Mesothelial cell of epicardium (in vitro differentiated cells): ENCODE measurements at places on chromosomes 12 and 14. TPM values are rescaled to one million over a fixed set of nuclear protein-coding genes. Genes with fewer than 3 reads are reported as not detected.

MIP gene
- total RNA-seq: not detected in 3 replicates

GRCh38 chr14:24607081-24607480 is 2.4 kb downstream of the GZMH start:
- DNase-seq: no peak
- no peaks in the 10 kb centered on the region for H3K27me3 ChIP-seq
- no peak overlapping the region for H3K27ac ChIP-seq
- H3K4me1 ChIP-seq: no peaks in the 10 kb centered on the region
- no peaks in the 10 kb centered on the region for H3K36me3 ChIP-seq

DNA sequence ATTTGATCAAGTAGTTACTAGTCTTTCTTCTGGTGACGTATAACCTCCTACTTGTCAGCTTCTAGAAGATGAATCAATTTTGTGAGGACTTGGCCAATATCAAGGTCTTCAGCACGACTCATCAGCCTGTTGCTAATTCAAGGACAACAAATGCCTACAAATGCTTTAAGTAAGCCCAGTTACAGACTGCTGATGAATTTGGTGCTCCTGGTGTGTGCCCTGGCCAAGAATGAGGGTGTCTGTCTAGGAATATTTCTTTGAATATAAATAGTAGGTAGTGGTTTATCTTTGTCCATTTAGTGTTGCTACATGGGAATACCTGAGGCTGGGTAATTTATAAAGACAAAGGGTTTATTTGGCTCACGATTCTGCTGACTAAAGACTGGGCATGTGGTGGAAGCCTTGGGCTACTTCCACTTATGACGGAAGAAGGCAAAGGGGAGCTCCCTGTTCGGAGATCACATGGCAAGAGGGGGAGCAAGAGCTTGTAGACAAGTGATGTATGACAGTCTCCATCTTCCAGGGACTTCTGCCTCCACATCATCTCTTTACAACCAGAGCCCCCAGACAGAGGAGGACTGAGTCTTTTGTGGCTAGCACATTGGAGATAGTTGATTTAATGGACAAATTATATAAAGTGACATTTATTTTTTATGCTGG is 180.2 kb downstream of the CRADD start:
- peaks cover 18% of the 10 kb centered on the region for H3K4me1 ChIP-seq
- DNase-seq: no peak
- peaks cover 1% of the 10 kb centered on the region for H3K36me3 ChIP-seq
- H3K27me3 ChIP-seq: no peaks in the 10 kb centered on the region
- H3K27ac ChIP-seq: peak overlapping the region; percentile 14
- H3K4me3 ChIP-seq: no peak overlapping the region

TMEM229B gene
- 0.41 to 0.83 TPM (median 0.66 TPM) in 3 replicates for total RNA-seq

PLEKHG3 gene
- 141 to 142 TPM (median 142 TPM) in 3 replicates for total RNA-seq

PDE3A gene
- 12.0 to 12.7 TPM (median 12.6 TPM) in 3 replicates for total RNA-seq

GRCh38 chr14:38705220-38705619 is 397.8 kb downstream of the SEC23A start:
- no peak overlapping the region for H3K4me3 ChIP-seq
- H3K27me3 ChIP-seq: no peaks in the 10 kb centered on the region
- peaks cover 5% of the 10 kb centered on the region for H3K4me1 ChIP-seq
- H3K27ac ChIP-seq: no peak overlapping the region
- no peaks in the 10 kb centered on the region for H3K36me3 ChIP-seq

PIWIL1 gene
- not detected in 3 replicates for total RNA-seq

GRCh38 chr14:52060080-52060479 is 8.8 kb downstream of the NID2 start:
- H3K27me3 ChIP-seq: no peaks in the 10 kb centered on the region
- peaks cover 37% of the 10 kb centered on the region for H3K4me1 ChIP-seq
- DNase-seq: no peak
- H3K27ac ChIP-seq: no peak overlapping the region
- H3K36me3 ChIP-seq: no peaks in the 10 kb centered on the region
- no peak overlapping the region for H3K4me3 ChIP-seq

HPD gene
- 0.16 TPM in 1 of 3 replicates, not detected in the others for total RNA-seq

DNA sequence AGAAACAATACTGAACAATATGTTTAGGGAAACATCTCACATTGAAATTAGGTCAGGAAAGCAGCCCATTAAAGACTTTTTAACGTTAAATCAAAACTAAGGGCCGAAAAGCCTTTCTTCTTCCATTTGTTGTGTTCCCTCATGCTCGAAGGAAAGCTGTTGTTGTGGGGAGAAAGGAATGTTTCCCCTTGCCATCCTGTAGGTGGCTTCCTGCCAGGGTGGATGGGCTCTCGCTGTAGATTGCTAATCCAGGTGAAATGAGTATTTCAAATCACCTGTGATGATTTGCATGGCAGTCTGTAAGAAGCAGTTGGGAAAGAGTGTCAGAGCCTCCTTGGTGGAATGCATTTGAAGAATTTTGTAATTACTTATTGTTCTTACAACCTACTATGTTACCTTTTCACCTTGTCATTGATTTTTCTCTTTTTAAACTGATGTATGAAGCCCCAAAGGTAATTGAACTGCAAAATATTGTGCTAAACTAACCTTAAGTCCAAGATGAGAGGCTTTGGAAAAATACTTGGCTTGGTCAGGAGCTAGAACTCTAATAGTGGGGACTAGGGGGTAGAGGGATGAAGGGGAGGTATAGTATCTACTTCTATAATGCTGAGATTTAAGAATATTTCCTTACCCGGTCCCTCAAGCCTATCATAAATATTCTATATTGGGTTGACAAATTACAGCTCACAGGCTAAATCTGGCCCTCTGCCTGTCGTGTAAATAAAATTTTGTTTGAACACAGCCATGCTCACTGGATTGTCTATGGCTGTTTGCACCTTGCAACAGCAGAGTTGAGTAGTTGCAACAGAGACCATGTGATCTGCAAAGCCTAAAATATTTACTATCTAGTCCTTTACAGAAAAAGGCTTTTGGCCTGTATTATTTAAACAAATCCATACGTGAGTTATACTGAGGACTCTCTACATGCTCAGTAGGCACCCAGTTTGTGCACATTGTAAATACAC is 7.7 kb upstream of the DCP1B start:
- no peaks in the 10 kb centered on the region for H3K27me3 ChIP-seq
- no peak overlapping the region for H3K4me3 ChIP-seq
- DNase-seq: no peak
- H3K36me3 ChIP-seq: no peaks in the 10 kb centered on the region
- H3K4me1 ChIP-seq: peaks cover 16% of the 10 kb centered on the region

ZFHX2 gene
- total RNA-seq: 9.8 to 14.4 TPM (median 13.7 TPM) in 3 replicates

OASL gene
- 0.11 TPM in 1 of 3 replicates, not detected in the others for total RNA-seq

NR2C1 gene
- 51.9 to 53.9 TPM (median 52.4 TPM) in 3 replicates for total RNA-seq

FLRT2 gene
- total RNA-seq: 143 to 150 TPM (median 148 TPM) in 3 replicates

GRCh38 chr14:101939646-101940170 is 24.7 kb upstream of the DYNC1H1 start:
- no peak overlapping the region for H3K27ac ChIP-seq
- H3K27me3 ChIP-seq: peaks cover 65% of the 10 kb centered on the region
- no peak for DNase-seq

DNA sequence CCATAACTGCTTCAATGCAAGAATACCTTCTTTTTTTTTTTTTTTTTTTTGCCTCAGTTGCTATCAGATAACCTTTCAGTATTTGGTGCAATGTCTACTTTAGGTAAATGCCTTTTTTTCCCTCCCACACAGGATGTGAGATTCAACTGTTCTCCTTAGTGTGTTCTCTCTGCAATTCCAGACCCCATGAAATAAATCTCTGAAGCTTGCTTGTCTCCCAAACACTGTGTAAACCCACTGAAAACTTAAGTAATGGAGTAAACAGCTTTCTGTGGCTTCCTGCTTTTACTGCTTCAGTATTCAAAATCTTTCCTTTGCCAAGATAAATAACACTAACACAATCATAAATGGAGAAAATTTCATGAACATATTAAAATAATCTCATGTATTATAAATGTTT is 55.8 kb upstream of the CLEC14A start:
- no peak for DNase-seq
- no peaks in the 10 kb centered on the region for H3K36me3 ChIP-seq
- no peak overlapping the region for H3K4me3 ChIP-seq
- H3K27me3 ChIP-seq: peaks cover 4% of the 10 kb centered on the region
- H3K27ac ChIP-seq: no peak overlapping the region
- H3K4me1 ChIP-seq: peaks cover 5% of the 10 kb centered on the region

DENND5B gene
- 27.1 to 27.7 TPM (median 27.2 TPM) in 3 replicates for total RNA-seq

DNA sequence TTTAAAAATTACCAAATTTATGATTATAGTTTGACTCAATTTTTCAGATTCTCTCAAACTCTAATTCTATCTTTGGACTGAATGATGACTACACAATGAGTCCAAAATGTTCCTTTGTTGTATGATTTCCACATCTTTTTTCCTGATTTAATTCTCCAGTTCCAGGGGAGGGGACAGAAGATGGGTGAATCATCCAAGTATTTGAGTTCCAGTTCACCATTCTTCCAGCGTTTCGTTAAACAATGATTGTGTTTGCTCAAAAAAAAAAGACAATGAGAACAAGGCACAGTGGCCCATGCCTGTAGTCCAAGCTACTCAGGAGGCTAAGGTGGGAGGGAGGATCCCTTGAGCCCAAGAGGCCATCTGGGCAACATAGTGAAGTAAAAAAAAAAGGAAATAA is 23.8 kb downstream of the BAZ1A start:
- no peak for DNase-seq
- no peak overlapping the region for H3K4me3 ChIP-seq
- H3K36me3 ChIP-seq: peaks cover 19% of the 10 kb centered on the region
- H3K27ac ChIP-seq: no peak overlapping the region
- H3K27me3 ChIP-seq: no peaks in the 10 kb centered on the region
- no peaks in the 10 kb centered on the region for H3K4me1 ChIP-seq

- no peak for DNase-seq
- peaks cover 4% of the 10 kb centered on the region for H3K4me1 ChIP-seq
- peaks cover 9% of the 10 kb centered on the region for H3K36me3 ChIP-seq
- H3K27me3 ChIP-seq: no peaks in the 10 kb centered on the region
- H3K4me3 ChIP-seq: no peak overlapping the region
These were observed 157.3 kb upstream of the DDHD1 start for GRCh38 chr14:53310412-53310811.

DNA sequence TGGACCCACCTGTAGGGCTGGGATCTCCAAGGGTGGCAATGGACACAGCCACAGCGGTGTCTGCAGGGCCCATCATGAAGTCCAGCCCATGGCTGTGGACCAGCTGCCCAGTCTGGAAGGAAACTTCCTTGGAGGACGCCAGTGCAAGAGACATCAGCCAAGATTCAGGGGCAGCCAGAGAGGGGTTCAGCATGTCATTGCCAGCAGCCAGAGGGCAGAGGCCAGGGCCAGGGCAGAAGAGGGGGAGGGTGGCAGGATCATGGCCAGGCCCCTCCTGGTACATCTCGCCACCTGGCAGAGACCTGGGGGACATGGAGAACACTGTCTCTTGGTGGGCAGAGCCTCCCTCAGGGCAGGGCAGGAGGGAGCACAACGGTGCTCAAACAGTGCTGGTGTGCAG is 10.2 kb downstream of the ANHX start:
- peaks cover 12% of the 10 kb centered on the region for H3K36me3 ChIP-seq
- H3K27ac ChIP-seq: no peak overlapping the region
- H3K27me3 ChIP-seq: no peaks in the 10 kb centered on the region
- DNase-seq: no peak

ZDHHC22 gene
- total RNA-seq: not detected in 3 replicates

DNA sequence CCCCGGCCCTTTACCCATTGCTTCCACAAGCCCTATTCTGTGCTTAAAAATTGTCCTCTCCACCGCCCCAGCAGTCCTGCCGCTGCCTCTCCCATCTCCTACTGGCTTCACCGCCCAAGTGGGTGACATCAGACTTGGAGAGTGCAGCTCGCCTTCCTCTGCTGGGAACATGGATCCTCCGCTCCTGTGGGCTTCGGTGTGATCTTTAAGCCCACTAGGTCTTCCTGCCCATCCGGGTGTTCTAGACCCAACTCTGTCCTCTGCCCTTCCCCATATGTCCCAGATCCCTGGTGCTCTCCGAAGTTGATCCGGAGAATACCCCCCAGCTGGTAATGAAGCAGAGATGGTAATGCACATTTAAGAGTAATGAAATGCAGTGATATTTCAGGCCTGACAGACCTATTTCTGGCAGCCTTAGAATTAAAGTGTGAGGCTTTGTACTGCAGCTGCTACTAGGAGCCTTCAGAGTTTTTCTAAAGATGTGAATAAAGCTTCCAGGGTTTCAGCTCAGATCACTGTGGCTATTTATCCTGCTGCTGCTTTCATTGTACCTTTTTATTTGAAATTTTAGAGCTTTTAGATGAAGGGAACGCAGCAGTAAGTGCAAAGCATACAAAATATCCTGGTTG is 22.9 kb upstream of the CTDSP2 start:
- H3K36me3 ChIP-seq: no peaks in the 10 kb centered on the region
- no peaks in the 10 kb centered on the region for H3K27me3 ChIP-seq
- H3K4me1 ChIP-seq: peaks cover 24% of the 10 kb centered on the region
- peak overlapping the region; percentile 6 for H3K27ac ChIP-seq

DNA sequence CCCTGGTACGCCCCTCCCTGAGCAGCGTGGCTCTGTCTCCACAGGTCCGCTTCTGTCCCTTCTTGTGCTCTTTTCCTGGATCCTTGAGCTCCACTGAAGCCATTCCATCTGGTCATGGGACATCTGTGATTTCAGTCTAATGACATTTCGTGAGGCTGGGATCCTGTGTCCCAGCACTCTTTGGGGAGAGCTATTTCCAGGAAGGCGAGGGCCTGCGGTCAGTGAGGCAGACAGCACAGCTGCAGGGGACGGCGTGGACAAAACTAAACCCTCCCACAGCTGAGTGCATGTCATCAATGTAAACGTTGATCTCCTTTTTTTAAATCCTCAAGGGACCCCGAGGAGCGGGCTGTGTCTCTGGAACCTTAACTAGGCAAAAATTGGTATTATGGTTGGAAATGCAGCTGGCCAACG is 127.7 kb downstream of the DACT1 start:
- no peaks in the 10 kb centered on the region for H3K36me3 ChIP-seq
- peak overlapping the region; percentile 90 for H3K27ac ChIP-seq
- peaks cover 70% of the 10 kb centered on the region for H3K4me1 ChIP-seq
- peak overlapping the region; percentile 5 for H3K4me3 ChIP-seq
- no peak for DNase-seq

- no peaks in the 10 kb centered on the region for H3K27me3 ChIP-seq
- no peak overlapping the region for H3K27ac ChIP-seq
- DNase-seq: no peak
- H3K4me3 ChIP-seq: no peak overlapping the region
- H3K36me3 ChIP-seq: peaks cover 5% of the 10 kb centered on the region
- H3K4me1 ChIP-seq: no peaks in the 10 kb centered on the region
These were observed 21.9 kb upstream of the EEA1 start for GRCh38 chr12:92951006-92951405.
